CD4-positive, CD25-positive, alpha-beta regulatory T cell (primary cell): ENCODE measurements at places on chromosomes 3 and 15. TPM values are rescaled to one million over a fixed set of nuclear protein-coding genes. Genes with fewer than 3 reads are reported as not detected.

DNA sequence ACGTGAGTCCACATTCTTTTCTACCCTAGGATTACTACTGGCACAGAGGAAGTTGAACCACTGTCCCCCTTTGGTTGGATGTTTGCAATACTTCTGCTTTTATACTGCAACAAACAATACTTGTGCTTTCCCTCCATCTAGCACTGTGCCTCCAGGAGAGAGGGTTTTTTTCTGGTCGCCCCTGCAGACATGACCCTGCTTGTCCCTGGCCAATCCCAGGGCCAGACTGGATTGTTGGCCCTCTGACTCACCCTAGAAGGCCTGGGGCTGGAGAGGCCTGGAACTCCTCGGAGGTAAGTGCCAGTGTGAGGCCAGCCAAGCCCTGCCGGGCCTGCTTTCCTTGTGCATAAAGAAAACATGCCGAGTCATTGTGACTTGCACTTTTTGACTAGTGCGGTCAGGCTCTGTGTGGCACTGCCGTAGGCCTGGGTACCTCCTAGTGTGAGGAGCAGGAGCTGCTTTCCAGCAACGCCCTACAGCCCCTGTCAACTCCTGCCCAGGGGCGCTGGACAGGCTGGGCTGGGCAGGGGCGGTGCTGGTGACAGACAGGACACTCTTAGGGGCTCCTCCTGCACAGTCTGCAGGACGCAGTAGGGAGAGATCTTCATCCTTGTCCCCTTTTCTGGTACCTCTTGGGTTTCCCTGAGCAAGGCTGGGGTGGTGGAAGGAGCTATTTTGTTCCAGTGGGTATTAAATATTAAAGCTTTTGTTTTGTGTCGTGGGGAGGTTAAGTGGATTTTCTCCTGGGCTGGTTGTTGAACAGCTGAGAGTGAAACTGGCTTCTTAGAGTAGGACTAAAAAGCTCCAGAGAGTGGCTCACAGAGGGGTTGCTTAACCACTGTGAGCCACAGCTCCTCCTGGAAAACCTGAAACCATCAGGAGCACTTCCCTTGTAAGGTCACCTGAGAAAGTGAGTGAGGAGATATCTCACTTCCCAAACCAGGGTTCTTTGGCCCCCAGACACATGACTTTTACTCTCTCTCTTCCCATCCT, 14.4 kb upstream of the TKT start:
- peak; percentile 79 for DNase-seq

Gene MYO5C
- 4.1 TPM for total RNA-seq

- DNase-seq = no peak
These were observed 68.2 kb downstream of the TBC1D5 start for GRCh38 chr3:17674082-17674686.

DNA sequence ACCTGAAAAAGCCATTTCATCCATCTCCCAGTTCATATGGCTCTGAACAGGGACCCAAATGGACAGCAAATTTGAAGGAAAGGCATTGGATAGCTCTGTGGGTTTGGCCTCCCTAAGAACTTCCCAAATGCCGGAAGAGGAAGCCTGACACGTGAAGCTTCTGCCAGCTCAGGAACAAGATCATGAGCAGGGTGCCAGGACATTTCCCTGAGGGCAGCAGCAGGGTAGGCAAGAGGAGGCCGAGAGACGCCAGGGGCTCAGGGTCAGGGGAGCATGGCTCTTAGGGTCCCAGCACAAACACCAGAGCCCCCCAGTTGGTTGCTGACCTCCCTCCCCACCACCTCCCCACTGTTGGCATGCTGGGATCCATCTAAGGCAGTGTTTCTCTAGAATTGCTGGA, 187.5 kb downstream of the MEGF11 start:
- no peak for DNase-seq

Gene CPNE9
- total RNA-seq = not detected

DNA sequence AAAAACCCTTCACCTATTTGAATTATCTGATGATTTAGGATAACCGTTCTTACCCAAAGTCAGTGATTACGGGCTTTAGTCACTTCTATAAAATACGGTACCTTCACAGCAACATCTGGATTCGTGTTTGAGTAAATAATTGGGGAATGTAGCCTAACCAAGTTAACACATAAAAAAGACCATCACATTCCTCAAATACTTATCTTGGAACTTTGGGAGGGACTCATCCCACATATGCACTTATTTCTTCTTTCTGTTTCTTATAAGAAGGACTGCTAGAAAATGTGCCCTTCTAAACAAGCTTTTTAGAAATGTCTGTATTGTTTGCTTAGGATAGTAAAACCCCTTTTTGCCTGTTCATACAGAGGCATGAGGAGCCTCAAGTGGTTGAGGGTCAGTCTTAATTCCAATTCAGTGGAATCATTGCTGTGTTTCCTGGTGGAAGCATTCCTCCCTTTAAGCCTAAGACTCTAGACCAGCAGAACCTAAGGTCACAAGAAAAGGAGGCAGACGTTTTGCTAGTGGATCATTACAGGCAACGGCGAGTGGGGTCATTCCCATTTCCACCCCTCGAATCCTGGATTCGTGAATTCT, 67.5 kb downstream of the TMEM44 start:
- no peak for DNase-seq

- no peak for DNase-seq
These were observed 269.0 kb downstream of the OXSM start for GRCh38 chr3:26058901-26059321.

DNA sequence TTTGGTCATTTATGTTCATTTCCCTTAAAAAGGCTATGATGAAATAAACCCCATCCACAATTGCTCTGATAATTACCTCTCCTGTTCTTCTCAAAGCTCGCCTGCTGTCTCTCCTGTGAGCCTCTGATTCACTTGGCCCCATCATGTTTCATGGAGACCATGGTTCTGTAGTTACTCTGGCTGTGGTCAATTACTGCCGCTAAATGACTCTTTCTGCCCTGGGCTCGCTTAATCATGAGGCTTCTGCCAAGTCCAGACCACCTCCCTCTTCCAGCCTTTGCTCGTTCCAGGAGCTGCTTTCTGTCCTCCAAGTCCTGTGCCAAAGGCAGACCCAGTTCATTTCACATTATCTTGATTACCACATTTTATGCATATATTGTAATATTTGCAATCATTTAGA, 91.9 kb downstream of the THSD4 start:
- DNase-seq = no peak

Gene ZBBX
- not detected for total RNA-seq

DNA sequence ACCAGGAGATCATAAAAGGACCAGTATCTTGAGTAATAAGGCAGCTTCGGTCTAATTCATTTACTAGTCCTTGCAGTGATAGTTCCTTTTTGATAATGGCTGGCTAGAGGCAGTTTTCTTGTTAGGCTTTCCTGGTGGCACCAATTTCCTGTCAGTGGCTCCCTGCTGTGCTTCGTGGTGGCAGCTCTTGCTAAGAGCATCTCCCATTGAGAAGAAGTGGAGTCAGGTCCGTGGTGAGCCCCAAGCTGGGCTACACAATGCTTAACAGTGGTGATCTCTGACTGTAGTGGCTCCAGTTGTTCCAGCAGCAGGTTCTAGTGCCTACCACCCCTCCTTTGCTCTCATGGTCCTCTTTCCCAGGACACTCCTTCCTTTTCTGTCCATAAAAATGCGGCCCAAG, 111.2 kb downstream of the RAP2B start:
- DNase-seq = no peak

- no peak for DNase-seq
These were observed 208.9 kb upstream of the TPM1 start for GRCh38 chr15:62833646-62834045.

Gene GOLGA8G
- not detected for total RNA-seq

DNA sequence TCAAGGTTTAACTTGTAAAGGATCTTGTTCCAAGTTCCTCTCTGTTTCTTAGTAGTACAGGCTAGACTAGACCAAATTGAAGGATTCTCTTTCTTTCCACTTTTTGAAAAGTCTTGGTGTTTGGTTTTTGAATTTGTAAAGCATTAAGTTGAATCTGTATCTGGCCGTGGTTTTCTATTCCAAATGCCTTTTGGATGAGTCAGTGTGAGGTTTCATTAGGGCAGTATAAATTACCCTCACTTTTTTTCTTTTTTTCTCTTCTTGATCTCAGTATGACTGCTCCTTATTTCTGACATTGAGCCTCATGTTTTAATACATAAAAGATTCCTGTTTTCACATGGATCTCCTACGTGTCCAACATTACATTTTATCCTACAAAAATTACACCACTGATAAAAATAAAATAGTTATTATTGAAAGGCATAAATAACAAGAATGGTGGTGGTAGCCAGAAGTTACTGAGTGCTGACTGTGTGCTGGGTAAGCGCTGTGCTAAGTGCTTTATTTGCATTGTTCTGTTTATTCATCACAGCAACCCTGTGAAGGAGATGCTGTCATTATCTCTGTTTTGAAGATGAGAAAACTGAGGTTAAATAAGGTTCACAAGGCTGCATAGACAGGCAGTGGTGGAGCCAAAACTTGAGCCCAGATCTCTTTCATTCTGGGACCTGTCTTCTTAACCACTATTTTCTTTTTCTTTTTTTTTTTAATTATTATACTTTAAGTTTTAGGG, 48.3 kb downstream of the MITF start:
- no peak for DNase-seq

Gene MRAS
- total RNA-seq = not detected

- DNase-seq = no peak
These were observed 1.6 kb downstream of the NECTIN3 start for GRCh38 chr3:111073218-111073617.

GRCh38 chr3:161403251-161403650, 31.9 kb upstream of the SPTSSB start:
- no peak for DNase-seq

- DNase-seq = no peak
These were observed 878.1 kb downstream of the SI start for GRCh38 chr3:164200053-164200823.

DNA sequence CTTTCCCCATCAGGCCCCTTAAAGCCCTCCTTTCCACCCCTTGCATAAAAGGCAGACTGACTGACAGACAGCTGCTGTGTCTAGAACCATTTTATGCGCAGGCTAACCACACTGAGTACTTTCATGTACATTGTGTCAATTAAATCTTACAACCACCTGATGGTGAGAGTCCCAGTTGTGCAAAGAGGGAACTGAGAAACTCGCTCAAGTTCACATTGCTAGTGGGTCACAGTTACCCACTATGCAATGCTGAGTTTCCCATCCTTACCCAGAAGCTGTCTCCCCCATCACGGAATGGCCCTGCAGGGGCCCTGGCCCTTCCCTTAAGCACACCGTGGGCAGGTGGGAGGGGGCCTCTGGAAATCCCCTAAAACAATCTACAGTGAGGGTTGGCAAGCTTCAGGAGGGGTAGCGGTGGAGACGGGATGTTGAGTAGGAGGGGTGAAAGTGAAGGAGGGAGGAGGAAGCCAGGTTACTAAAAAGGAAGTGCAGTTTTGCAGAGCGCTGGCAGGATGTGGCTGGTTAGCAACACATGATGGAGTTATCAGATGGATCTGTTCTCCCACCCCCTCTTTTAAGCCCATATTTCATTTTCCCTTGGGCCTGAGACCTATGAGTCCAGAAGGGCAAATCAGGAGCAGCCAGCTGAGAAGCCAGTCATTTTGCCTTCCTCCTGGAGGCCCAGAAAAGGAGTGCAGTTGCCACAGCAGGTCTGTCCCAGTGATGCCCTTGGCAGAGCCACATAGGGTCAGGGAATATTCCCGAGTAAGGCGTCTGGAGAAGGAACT, 30.0 kb downstream of the STARD5 start:
- DNase-seq = peak; percentile 66

GRCh38 chr3:11558002-11558401, 85.7 kb downstream of the VGLL4 start:
- no peak for DNase-seq

- peak; percentile 45 for DNase-seq
These were observed 22.0 kb downstream of the TMPRSS7 start for GRCh38 chr3:112056451-112056929.

- DNase-seq = no peak
These were observed at the start of gene MME for GRCh38 chr3:155079746-155080487. Gene MME (plus strand): TSS chr3:155080319. CDS start chr3:155084168, 3,849 bp downstream.

GRCh38 chr15:78875107-78875914, 2.6 kb downstream of the MORF4L1 start:
- no peak for DNase-seq

Gene SKOR1
- total RNA-seq = 2.5 TPM

Gene FEM1B
- total RNA-seq = 55.2 TPM

Gene CFAP44
- 9.8 TPM for total RNA-seq

GRCh38 chr3:120451272-120451761, 525 bp upstream of the FSTL1 start:
- DNase-seq = no peak

DNA sequence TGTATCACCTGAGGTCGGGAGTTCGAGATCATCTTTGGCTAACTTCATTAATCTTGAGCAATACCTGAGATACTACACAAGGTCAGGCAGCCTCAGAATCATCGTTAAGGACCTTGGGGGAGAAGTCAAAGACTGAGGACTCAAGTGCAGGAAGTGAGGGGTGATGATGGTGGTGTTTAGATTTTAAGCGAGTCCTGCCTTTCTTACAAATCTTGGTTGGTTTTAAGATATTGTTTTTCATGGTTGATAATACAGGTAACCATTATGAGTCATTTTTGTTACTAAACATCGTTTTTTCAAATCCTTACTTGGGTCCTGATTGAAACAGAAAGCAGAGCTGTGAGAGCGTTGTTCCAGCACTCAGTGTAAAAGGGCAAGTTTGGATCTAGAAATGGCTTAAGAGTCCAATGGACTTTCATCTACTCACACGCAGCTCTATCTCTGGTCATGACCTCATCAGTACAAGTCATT, 4.1 kb downstream of the RASGRP1 start:
- peak; percentile 79 for DNase-seq

GRCh38 chr15:64507845-64508244, 47.5 kb downstream of the ZNF609 start:
- no peak for DNase-seq

Gene IL16
- total RNA-seq = 141 TPM

DNA sequence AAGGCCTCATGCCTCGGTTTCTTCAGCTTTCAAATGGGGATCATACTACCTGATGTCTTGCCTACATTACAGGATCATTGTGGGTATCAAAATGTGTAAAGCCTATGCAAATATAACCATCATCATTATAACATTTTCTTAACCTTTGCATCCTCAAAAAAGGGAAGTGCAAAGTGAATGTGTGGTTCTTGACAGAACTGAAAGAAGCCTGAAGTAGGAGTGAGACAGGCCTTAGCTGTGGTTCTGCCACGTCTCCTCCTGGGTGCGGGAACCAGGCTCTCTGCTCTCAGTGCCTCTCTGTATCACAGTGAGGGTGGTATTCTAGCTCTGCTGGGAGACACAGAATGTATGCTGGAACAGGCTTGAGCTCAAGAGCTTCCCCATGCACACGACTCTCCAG, 316.9 kb upstream of the ICE2 start:
- DNase-seq = no peak

DNA sequence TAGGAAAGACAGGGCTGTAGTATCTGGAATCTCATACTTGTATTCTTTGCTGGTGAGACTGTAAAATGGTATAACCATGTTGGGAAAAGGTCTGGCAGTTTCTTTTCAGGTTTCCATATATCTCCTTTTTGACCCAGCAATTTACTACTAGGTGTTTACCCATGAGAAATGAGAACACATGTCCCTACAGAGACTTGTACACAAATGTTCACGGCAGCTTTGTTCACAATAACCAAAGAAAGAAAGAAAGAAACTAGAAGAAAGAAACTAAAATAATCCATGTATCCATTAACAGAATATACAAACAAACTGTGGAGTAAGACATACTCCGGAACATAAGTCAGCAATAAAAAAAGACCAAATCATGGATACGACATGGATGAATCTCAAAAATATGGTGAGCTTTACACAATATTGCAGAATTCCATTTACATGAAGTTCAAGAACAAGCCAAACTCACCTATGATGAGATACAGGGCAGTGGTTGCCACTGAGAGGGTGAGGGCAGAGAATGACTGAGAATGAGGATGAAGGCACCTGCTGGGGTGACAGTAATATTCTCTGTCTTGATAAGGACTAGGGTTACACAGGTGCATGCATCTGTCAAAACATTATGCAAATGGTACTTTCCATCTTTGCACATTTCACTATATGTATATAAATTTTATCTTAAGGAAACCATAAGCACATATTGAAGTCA, 2.7 kb downstream of the RFTN1 start:
- DNase-seq = peak; percentile 38
